ENCODE measurements at places on chromosomes 1 and 21.

GRCh38 chr1:48619539-48619938 lies 147.5 kb upstream of the SPATA6 start:
- no peak for DNase-seq

- no peak for DNase-seq
Measured at GRCh38 chr1:24745711-24746413, 615 bp downstream of the CLIC4 start.

DNA sequence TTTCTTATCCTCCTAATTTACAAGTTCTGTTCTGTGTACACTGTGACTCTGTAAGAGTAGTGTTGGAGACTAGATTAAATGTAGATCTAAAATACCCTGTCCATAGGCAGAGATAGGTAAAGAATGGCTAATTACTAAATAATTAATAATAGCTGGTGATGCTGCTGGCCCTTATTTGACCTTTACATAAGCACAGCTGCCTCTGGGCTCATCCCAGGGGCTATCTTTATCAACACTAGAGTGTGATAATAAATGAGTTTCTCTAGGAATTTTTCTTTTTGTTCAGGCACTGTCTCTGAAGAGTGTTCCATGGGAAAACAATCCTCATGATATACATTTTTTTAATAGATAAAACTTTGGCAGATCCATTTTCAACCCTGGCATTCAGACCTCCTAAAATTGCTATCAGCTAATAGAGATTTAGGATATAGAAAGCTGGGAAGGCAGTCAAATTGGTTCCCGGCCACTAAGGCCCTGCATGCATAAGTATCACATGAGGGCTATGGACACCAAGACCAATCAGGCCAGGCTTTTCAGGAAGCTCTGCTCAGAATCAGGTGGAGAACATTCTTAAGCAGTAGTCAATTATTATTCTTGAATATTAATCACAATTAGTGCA lies 107.2 kb downstream of the ROR1 start:
- no peak for DNase-seq

GRCh38 chr1:182611787-182612186 lies 7.6 kb upstream of the RGS16 start:
- DNase-seq, result no peak

- DNase-seq, result no peak
Measured at GRCh38 chr1:73627723-73628122, 570.3 kb downstream of the LRRIQ3 start.

DNA sequence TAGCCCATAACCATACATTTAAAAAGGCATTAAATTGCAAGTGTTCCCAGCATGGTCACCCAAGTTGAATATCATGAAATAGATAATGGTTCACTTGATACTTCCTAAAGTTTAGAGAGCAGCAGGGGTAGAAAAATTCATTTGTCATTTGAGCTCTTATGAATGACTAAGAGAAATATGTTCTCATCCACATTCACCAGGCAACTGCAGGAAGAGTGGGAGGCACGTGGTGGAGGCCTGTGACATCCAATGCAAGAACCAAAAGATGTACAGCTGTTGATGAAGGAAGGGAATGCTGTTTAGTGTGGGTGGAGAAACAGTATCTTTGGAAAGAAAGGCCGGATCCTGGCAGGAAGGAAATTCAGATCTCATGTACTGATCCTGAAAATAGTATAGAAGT lies 473.1 kb downstream of the ADGRL2 start:
- DNase-seq, result peak; percentile 32

DNA sequence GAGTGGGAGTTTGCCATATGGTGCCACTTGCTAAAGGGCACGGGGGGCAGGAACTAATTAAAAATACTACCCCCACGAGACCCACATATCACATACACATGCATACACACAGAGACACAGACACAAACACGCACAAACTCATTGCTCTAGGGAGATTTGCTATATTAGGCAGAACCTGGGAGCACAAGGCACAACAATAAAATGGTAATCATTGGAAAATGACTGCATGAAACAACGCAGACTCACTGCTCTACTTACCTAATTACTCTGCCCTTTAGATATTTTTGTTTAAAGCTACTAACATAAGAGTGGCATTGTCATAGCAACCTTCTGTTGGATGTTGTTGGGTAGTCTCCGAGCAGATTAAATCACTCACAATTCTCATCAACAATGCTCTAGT lies 20.3 kb upstream of the RGS4 start:
- DNase-seq, result no peak

DNA sequence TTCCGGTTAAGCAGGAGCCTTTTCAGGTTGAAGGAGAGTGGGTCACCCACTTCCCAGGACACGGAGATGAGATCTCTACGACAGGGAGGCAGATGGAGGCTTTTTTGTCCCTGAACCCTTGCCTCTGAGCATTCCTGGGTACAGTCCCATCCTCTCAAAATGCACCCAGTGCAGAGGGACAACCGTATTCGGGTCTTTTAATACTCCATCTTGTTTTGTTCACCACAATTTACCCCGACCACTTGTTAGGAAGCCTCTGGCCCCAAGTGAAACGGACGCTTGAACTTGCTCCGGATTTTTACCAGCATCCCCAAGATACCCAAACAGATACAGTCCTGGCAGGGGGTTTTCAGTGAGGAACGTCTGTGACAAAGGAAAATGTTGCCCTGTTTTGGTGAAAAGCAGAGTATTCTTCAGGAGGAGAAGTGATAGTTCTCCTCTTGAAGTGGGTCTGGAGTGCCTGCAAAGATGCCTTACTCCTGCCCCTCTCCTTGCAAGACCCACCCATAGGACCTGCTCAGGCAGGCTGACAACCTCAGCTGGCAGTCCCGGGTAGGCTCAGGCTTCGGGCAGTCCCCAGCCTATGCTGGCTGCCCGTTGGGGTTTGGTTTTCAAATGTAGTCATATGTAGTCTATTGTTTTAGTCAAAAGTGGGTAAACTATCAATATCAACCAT lies 669 bp upstream of the ARL8A start:
- DNase-seq, result no peak

GRCh38 chr1:71270394-71270915 lies 189.6 kb upstream of the ZRANB2 start:
- no peak for DNase-seq

DNA sequence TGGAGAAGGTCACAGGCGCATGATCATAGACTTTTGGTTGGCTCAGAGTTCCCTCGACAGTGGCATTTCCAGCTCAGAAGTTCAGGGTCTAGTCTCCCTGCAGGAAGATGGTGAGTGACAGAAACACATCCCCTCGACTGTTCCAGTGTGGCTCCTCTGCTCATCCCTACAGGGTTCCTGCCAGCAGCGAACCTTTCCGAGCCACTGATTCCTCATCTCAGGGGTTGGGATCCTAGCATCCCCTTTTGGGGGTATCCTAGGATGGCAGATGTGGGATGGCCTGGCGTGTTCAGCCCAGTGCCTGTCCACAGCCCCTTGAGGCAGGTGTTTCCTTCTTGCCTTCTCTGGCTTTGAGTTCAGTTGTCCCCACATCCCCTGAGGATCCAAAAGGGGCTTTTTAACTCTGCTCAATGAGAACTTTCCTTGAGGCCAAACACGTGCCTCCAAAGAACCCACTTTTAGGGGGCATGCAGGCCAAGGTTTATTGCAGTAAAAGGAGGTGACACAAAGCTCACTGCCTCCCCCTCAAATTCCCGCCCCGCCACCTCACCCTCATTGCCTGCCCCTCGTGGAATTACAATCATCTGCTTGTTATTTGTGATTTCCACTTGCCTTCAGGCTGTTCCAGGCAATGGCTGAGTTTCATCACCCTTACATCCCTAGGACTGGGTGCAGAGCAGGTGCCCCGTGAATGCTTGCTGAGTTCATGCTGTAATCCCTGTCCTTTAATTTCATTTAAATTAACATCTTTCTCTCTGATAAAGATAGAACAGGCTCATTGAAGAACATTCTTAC lies 440.7 kb downstream of the CAMTA1 start:
- DNase-seq, result no peak

GRCh38 chr1:108851567-108851966 lies 5.3 kb downstream of the AKNAD1 start:
- DNase-seq, result no peak

DNA sequence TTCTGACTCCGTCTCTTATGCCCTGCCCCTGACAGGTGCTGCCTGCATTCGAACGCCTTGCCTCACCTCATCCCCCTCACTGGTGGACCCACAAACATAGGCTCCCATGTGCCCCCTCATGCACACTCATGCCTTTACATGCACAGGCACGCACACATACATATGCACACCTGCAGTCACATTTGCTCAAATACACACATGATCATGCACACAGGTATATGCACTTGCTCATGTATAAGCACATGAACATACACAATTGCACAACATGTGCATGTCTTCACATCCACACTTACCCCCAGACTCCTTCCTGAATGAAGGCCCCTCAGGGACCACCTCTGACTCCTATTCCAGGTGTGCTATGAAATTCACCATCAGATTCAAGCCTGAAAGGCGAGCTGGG lies 506.9 kb downstream of the PTPRU start:
- no peak for DNase-seq

DNA sequence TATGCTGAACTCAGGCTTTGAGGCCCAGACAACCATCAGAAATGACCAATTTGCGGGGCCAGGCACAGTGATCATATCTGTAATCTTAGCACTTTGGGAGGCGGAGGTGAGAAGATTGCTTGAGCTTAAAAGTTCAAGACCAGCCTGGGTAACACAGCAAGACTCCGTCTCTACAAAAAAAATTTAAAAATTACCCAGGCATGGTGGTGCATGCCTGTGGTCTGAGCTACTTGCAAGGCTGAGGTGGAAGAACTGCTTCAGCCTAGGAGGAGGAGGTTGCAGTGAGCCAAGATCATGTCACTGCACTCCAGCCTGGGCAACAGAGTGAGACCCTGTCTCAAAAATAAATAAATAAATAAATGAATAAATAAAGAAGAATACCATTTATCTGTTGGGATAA lies 156.5 kb downstream of the EIF4G3 start:
- DNase-seq, result no peak

GRCh38 chr1:60031146-60031545 lies 42.4 kb downstream of the C1orf87 start:
- DNase-seq, result no peak

DNA sequence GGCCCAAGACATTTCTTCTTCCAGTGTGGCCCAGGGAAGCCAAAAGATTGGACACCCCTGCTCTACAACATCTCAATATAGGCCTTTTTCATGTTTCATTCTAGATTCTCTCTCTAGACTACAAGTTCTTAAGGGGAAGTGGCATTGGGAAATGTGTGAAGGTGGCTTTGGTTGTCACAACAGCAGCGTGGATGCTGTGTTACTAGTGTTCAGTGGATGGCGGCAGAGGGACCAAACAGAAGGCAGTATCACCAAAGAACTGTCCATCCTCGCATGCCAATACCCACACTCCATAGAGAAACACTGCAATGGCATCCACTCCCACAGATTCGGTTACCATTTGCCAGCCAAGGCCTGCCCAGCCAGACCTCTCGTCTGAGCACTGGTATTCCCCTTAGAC lies 24.3 kb upstream of the IFNAR2 start:
- no peak for DNase-seq

- DNase-seq, result no peak
Measured at GRCh38 chr1:25197235-25197975, 34.9 kb downstream of the SYF2 start.

GRCh38 chr1:8701794-8702471 lies 115.5 kb downstream of the RERE start:
- DNase-seq, result no peak

DNA sequence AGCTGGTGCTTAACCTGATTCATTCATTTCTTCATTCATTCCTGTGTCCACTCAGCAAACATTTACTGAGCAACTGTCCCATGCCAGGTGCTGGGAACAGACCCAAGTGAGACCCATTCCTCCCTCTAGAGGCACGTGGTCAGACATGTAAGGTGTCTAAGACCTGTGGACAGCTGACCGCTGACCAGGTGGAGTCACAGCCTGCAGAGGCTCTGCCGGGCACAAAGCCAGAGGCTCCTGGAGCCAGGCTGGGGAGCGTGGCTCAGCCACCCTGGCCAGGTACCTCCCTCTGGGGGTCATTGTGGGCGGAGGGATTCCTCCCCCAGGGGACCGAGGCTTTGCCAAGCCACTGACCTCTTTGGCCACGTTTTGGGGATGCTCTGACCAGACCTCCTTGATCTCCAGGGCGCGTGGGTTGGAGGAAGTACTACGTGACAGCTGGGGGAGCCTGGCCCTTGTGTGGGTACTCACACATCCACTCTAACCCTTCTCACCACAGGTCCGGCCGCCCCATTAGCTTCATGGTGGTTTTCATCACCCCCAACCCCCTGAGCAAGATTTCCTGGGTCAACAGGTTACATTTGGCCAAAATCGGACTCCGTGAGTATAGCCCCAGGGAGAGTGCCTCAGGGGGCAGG lies 100.3 kb downstream of the ARHGEF10L start:
- DNase-seq, result no peak

- no peak for DNase-seq
Measured at GRCh38 chr1:60973668-60974067, 108.7 kb upstream of the NFIA start.

DNA sequence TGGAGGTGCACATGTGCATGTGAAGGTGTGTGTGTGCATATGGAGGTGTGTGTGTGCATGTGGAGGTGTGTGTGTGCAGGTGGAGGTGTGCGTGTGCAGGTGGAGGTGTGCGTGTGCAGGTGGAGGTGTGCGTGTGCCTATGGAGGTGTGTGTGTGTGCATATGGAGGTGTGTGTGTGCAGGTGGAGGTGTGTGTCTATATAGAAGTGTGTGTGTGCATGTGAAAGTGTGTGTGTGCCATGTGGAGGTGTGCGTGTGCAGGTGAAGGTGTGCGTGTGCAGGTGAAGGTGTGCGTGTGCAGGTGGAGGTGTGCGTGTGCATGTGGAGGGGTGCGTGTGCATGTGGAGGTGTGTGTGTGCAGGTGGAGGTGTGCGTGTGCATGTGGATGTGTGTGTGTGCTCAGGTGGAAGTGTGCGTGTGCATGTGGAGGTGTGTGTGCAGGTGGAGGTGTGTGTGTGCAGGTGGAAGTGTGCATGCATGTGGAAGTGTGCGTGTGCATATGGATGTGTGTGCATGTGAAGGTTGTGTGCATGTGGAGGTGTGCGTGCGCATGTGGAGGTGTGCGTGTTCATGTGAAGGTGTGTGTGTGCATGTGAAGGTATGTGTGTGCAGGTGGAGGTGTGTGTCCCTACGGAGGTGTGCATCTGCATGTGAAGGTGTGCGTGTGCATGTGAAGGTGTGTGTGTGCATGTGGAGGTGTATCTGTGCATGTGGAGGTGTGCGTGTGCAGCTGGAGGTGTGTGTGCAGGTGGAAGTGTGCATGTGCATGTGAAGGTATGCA lies 13.5 kb downstream of the C1orf74 start:
- no peak for DNase-seq

DNA sequence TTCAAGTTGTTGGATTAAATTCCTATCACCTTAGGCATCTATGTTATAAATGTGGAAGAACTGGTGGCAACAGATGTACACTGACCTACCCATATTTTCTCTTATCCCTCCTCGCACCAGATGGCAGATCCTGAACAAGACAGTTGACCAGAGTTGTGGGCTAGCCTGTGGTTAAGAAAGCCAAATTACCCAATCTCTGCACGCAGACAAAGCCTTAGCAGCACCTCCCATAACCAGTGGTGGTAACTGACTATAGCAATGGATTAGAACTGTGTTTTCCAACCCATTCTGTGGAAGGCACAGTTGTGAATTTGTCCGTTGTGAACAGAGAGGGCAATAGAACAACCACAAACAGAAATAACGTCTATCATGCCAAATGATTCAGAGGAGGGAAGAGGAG lies 20.6 kb downstream of the ABCB10 start:
- no peak for DNase-seq

- no peak for DNase-seq
Measured at GRCh38 chr1:236502972-236503639, 20.7 kb upstream of the LGALS8 start.

Data from dorsolateral prefrontal cortex (tissue), 122 donors.